ENCODE measurements at places on chromosomes 11 and 22.

GRCh38 chr22:20441631-20442484, 4.2 kb upstream of the SCARF2 start:
- DNase-seq: no peak

DNA sequence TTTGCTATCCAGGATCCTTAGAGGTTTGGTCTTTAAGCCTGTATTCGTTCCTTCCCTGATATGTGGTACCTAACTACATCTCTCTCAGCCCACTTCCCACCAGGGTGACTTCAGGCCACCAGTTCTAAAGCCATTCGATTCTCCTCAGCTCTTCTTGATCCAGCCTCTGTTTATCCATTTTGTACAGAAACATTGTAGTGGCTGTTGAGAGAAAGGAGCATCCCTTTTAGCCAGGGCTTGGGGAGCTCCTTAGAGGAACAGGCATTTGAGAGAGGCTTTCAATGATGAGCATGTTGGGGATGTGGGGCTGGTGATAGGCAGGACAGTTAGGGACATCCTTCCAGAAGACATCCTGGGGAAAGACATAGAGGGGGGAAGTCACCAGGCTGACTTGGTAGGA, 17.9 kb downstream of the UBE2L3 start:
- DNase-seq: no peak

- DNase-seq: no peak
Observed at GRCh38 chr11:18731949-18732821, 6.2 kb upstream of the IGSF22 start.

DNA sequence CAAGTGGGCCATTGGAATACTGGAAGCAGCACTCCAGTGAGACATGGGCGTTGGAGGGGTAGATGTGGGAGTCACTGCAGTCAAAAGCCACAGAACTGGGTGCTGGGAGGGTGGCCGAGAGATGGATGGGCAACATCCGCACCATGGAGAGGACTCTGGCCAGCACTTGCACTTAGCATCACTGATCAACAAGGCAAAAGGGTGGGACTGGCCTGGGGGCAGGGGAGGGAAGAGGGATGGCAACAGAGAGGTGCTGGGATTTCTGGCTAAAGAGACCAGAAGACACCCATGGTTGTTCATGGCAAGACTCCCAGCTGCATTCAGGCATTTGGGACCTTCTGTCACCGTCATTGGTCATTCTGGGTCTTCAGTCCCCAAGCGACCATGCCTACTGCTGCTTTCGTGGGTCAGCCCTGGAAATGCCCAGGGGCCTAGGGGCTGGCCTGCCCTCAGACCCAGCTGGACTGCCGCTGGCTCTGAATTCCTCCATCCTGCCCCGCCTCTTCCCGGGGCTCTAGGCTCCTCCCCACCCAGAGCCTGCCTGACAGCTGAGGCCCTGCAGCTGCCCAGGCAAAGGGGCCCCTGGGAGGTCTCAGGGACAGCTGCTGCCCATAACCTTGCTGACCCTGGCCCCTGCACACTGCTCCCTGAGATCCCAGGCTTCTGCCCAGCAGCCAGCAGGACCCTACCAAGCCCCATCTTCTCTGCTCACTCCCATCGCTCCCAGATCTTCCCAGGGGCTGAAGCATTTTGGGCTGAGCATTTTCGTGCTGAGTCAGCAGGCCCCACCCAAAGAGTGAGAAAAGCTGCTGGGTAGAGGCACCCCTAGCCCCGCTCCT, 13.0 kb upstream of the CDC42EP2 start:
- DNase-seq: peak; percentile 49

GRCh38 chr11:105823495-105824033, 198.5 kb downstream of the MSANTD4 start:
- no peak for DNase-seq

GRCh38 chr11:27011560-27012233, 17.8 kb downstream of the FIBIN start:
- no peak for DNase-seq

- no peak for DNase-seq
Observed at GRCh38 chr22:47357086-47357485, 594.6 kb downstream of the TBC1D22A start.

GRCh38 chr11:35090125-35090524, 48.8 kb upstream of the CD44 start:
- DNase-seq: no peak

GRCh38 chr11:101466352-101466751, 117.5 kb downstream of the TRPC6 start:
- no peak for DNase-seq

DNA sequence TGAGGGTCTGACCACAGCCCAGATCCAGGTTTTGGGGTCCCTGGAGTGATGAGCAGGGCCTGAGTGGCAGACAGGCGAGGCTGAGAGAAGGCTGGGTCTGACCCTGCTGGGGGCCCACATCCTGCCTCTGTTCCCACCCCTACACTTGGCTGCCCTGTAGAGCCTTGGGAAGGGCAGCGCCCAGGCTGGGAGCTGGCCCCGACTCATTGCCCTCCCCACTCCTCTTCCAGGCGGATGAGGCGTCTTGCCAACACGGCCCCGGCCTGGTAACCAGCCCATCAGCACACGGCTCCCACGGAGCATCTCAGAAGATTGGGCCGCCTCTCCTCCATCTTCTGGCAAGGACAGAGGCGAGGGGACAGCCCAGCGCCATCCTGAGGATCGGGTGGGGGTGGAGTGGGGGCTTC, 4.9 kb downstream of the DERL3 start:
- no peak for DNase-seq

DNA sequence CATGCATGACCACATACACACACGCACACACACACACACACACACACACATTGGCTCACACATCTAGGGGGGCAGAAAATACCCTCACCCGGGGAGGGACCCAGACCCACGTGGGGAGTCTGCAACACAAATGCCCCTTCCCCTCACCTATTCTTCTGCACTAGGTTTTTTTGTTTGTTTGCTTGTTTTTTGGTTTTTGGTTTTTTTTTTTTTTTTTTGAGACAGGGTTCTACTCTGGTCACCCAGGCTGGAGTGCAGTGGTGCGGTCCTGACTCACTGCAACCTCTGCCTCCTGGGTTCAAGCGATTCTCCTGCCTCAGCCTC, 28.4 kb downstream of the WEE1 start:
- no peak for DNase-seq

DNA sequence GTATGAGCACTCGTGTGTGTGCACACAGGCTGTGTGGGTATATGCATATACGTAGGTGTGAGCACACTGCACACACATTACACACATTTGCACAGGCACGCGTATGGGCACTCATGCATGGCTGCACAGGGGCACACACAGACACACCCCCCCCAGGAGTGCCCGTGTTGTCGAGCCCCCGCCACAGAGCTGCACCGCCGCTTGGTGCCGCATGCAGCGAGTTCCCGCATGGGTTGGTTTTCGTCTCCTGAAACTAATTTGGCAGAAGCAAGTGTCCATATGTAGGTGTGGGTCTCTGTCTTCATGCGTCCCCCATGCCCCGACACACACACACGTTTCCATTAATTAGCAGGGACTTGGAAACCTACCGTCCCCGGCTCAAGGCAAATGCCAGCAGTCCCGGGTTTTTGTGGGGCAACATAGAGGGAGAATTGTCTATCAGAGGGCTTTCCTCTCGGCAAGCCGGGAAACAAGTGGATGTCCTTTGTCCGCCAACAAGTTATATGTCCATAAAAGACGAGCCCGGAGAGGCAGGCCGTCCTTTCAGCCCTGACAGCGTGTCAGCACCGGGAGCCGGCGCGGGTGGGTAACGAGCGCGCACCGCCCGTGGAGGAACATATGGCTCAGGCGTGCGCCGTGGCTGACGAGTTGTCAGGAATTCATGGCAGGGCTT, 1291.7 kb downstream of the BRD1 start:
- DNase-seq: peak; percentile 48

- DNase-seq: no peak
Observed at GRCh38 chr11:95713428-95713827, 76.2 kb downstream of the FAM76B start.

DNA sequence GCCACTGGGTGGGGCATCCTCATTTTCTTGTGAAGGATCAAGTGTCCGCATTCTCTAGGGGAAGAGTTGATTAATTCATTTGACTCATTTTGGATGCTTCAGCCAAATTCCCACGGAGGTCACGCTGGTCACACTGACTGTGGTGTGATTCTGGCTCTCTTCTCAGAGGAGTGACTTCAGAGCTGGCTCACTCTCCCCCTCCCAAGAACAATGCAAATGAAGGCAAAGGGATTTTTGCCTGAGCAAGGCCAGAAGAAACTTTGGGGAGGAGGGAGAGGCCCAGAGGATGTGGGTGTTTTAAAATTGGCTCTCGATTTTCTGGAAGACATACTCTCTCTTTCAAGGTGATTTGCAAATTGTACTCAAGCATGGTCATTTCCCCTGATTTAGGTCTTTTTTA, 51.1 kb upstream of the LMO2 start:
- peak; percentile 17 for DNase-seq

DNA sequence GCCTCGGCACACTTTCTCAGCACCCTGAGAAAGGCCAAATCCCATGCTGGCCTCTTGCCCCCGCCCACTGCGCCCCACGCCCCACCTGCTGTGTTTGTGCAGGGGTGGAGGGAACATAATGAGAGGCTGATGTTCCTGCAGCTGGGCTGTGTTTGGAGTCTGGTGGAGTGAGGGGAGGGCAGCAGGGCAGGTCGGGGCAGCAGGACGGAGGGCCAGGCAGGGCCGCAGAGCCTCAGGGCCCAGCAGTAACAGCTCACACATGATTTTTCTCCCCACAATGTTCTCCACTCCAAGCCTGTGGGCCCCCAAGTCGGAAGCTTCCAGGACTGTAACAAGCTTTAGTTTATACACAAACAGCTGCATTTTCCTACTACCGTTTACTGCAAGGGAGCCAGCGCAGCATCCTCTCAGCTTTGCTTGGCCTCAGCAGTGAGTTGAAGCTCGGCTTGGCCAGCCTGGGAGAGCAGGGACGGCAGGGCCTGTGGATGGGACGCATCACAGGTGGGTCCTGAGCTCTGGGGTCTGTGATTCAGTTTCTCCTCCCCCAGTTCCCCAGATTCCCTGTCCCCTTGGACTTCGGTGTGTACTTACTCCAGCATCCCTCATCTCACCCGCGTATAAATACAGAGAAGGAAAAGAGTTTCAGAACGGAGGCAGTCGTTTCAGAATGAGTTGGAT, 51.0 kb downstream of the RPUSD4 start:
- DNase-seq: no peak

DNA sequence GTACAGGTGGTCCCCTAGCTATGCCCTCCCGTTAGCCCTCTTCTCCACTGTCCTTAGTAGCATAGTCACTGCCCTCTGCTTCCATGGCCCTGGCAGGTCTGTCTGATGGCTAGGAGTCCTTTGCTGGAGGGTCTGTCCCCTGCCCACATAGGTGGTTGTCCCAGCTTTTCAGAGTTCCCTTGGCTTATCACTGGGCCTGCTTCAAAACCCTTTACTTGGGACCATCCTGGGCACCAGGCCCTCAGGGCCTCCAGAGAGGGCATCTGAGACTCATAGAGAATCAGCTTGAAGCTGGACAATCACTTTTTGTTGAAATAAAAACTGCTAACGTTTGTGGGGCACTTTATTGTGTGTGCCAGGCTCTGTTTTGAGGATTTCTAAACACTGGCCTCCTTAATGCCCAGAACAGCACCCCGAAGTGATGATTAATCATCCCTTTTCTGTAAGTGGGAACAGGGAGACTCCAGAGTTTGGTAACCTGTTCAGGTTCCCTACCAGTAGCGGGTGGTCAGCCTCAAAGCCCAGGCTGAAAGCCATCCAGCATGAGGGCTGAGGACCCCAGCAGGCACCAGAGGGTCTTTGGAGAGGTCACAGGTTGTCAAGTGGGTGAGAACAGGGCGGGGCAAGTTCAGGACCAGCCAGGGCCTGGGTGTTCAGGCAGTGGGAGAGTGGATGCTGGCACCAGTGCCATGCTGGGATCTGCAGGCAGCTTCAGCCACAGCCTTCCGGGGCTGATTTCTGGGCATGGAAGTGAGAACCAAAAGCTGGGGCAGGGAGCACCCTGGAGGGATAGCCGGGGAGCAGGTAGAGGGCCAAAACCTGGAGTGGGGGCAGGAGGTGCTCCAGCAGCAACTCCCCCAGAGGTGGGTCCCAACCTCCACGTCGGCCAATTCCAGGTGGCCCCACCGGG, 495 bp upstream of the KCNK4 start:
- no peak for DNase-seq

- no peak for DNase-seq
Observed at GRCh38 chr11:126186025-126186698, 25.3 kb downstream of the RPUSD4 start.

GRCh38 chr11:93033093-93033492, 63.6 kb downstream of the MTNR1B start:
- no peak for DNase-seq

DNA sequence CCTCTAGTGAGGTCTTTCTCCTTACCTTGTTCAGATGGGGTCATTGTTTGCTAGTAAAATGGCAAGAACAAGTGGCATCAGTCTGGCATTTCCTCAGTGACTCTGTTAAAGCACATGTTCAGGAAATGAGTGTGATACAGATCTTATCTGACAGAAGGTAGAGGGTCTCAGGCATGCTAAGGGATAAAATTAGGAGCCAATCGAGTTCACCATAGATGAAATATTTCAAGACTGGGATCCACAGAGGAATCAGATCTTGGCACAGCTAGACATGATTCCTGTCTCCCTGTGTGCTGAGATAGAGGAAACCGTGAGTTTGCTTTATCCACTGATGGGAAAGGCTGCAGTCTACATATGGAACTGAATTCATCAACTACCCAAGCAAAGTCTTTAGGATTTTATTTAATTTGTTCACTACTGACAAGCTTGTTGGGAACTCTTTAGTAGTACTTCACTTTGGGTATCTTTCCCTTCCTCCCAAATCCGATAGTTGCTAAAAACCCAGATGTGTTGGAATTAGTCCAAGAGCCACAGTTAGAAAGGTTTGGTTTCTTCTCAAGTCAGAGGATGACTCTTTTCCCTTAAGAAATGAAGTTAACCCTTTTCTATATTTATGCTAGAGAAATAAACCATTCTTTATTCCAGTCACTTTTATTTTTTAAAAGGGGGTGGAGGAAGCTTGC, 18.4 kb downstream of the FAM118B start:
- no peak for DNase-seq

DNA sequence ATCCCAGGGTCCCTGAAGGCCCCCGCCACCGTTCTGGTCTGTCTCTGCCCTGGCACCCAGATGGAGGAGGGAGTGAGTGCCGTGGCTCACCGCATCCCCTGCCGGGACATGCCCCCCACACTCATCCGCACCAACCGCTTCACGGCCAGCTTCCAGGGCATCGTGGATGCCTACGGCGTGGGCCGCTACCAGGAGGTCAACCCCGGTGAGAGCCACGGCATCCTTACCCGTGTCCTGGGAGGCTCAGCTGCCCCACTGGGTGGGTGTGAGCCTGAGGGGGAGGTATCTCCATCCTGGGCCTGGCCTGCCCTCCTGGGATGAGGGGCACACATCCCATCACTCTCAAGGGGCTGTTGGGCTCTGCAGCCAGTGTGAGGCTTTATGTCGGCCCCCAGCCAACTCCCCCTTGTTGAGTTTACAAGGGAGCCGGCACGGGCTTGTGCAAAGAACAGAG, 6.1 kb downstream of the TCIRG1 start:
- DNase-seq: no peak

DNA sequence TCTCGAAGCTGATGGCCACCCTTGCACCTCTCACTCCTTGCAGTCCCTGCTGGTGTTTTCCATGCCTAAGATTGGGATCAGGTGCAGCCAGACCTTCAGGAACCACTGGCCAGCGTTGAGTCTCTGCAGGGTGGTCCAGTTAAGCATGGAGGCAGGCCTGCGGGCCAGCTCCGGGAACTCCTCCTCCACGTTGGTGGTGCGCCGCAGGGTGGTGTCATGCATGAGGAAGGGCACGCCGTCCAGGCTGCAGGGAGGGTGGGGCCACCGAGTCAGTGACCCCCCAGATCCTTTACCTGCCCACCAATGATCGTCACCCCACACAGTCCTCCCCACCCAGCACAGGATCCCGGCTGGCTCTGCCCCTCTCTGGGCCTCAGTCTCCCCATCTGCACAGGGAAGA, 10.0 kb upstream of the KLHL35 start:
- no peak for DNase-seq

All from putamen (tissue), 1 donor.